ENCODE measurements at places on chromosomes 7 and 10.

- DNase-seq: no peak
Measured at GRCh38 chr7:128961030-128961659, 23.4 kb downstream of the IRF5 start.

DNA sequence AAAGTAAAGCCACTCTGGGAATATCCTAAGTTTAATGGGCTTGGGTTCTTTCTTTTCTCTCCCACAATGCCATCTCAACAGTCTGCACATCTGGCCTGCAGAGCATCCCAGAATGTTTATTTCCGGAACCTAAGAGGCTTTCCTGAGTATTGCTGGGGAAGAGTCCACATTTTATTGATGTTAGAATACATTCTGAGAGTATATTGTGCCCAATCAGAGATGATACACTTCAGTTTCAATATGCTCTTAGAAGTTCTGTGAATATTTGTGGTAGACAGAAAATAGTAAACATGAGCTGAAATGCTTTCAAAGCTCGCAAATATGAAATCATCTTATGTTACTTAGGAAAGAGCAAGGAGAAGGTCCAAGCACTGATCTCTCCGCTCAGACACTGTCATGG is 200.6 kb downstream of the TWIST1 start:
- no peak for DNase-seq

DNA sequence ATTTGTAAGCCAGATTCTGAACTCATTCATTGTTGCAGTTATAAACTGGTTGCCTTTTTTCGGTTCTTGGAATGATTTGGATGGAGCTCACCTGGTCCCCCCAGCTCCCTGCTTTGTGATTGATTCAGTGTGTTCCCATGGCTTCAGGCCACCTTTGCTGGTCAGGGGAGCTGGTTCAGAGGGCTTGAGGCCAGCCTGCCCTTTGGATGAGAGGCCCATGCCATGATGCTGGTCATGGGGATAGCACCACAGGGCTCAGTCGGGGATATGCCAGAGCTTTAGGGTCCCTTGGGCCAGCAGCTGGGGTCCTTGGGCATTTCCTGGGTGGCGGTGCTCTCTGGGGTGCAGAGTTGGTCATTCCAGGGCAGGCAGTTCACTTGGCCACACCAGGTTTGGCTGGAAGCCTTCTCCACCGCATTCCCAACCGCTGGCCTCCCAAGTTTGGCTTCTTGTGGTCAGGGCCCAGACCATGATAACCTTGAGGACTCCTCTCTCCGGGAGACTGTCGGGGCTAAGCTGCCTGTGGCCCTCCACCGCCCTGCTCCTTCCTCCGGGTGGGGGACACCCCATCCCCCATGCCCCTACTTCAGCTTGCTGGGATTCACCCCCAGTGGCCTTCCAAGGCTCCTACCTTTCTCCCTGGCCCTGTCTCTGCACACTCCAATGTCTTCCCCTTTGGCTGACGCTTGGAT is 65.1 kb downstream of the MGMT start:
- no peak for DNase-seq

DNA sequence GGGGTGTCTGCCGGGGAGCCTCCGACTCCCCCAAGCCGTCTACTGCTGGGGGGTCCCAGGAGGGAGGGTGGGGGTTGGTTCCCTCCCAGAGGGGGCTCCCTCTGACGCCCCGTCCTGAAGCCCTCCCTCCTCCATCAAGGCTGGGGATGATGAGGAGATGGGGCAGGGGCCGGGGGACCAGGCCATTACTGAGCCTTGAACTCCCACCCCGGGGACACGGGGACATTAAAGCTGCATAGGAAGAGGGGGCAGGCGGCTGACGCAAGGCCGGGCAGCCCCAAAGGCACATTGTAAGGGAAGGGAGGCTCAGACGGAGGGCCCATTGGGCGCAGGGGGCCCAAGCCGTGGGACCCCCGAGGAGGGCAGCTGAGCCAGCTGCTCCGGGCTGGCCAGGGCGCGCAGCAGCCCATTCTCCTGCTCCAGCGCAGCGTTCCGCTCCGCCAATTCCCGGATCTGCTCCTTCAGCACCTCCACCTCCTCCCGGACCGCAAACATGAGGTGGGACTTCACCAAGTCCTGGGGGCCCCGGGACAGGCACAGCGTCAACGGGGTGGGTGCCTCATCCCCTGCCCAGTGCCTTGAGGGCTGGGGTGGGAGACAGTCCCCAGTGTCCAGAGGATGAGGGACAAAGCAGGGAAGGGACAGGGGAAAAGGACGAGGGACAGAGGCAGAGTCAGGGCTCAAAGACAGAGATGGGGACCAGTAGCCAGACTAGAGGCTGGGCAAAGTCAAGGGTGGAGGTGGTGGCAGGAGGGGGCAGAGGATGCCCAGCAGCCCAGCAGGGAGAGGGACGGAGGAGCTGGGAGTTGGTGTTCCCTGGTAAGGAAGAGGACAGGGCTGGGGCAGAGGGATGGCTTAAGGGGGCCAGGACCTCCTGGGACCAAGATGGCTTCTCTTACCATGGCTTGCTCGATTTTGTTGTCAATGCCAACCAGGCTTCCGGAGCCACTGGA is 2.9 kb upstream of the SPACDR start:
- no peak for DNase-seq

- no peak for DNase-seq
Measured at GRCh38 chr10:117159390-117159789, 21.3 kb upstream of the VAX1 start.

GRCh38 chr10:24440817-24441797 is 232.2 kb downstream of the KIAA1217 start:
- DNase-seq: no peak

DNA sequence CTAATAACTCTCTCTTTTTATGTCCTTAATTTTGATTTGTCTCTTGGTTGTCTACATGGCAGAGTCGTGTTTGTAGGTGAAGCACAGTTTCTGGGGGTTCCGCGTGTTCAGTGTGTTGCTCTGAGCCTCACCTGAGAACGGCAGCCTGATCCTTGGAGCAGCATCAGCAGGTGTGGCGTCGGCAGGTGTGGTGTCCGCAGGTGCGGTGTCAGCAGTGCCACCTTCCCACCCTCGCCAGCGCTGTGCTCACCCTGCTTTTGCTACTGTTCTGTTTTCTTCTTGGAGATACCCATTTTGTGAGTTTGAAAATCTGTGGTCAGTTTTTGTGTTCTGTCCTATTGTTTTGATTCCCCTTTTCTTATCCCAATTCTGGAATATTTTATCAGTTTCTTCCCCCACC is 406.6 kb downstream of the GLRX3 start:
- no peak for DNase-seq

GRCh38 chr10:62109587-62110293 is 158.9 kb downstream of the RTKN2 start:
- no peak for DNase-seq

DNA sequence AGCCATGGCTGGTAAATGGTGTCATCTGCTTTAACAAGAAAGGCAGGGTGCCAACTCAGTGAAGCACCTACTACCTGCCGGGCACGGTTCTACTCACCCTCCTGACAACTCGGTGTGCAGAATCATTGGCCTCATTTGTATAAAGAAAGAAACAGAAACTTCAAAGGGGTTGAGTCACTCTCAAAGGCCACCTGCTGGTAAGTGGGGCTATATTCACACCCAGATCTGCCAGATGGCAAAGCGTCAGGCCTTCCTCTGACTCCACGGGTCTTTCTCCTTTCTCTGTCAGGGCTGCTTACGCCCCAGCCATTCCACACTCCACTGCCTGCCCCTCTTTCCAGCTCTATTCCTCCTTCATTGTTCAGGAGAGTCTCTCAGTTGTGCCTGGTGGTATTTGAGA is 309.2 kb downstream of the GFRA1 start:
- peak; percentile 38 for DNase-seq

DNA sequence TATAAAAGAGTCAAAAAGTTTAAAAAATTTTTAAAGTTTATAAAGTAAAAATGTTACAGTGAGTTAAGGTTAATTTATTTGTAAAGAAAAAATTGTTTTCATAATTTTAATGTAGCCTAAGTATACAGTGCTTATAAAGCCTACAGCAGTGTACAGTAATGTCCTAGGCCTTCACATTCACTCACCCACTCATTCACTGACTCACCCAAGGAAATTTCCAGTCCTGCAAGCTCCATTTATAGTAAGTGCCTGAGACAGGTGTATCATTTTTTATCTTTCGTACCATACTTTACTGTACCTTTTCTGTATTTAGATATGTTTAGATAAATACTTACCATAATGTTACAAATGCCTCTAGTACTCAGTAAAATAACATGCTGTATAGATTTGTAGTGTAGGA is 269.7 kb upstream of the PHF14 start:
- DNase-seq: no peak

DNA sequence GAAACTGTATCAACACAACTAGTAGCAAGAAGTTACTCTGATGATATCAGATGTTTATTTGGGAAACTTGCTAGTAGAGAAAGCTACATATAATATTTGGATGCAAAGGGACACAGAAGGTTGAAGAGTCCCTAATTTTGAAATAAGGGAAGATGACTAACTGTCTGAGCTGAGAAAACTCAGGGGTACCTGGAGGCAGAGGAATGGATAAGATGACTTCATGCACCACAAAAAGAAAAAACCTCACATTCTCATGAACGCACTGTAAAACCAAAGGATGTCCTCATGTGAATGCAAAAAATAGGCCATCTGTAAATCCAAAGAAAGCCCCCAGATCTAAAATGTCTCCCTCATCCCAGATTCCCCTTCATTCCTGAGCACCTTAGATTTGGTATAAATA is 29.3 kb downstream of the PRSS2 start:
- DNase-seq: no peak
